ENCODE measurements at places on chromosomes 11 and 22.

DNA sequence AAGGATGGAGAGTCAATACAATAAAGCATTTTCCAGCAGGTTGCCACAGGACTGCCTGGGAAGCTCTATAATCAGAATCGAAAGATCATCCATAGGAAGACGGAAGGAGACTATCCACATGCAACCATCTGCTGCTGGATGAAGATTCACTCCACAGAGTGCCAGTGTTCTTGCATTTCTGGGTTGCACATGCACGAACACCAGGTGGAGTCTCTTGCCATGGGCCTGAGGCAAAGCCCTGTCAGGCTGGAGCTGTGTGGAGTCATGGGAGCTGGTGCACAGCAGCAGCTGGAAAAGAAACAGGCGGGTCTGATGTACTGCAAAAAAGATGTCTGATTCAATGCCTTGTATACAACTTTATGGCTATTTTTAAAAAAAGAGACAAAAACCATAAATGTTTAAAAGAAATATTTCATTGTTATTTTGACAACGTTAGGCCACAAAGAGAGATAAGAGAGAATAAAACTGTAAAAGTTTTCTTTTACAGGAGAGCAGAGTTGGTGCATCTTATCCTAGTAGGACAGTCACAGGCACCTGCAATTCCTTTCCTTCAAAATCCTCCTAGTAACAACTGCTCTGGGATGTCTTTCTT lies 12.9 kb upstream of the FAT3 start:
- DNase-seq, result peak; percentile 76

DNA sequence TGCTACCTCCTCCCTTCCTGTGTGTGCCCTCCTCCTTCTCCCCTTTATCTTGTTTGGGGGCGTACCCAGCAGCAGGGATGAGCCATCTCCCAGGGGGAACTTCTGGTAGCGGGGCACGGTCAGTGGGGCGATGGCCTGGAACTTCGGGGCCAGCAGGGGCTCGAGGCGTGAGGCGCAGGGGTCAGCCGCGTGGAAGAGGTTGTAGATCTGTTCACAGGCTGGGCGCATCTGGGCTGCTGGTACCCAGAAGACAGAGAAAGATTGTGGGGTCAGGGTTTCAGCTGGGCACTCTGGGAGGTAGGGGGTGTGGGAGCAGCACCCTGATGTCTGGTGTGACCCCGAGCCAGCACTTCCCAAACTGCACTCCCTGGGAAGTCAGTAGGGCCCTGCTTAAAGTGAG lies 9.1 kb downstream of the PITPNM1 start:
- peak; percentile 4 for DNase-seq

- no peak for DNase-seq
Measured at GRCh38 chr11:78311702-78312371, 105.8 kb downstream of the GAB2 start.

- no peak for DNase-seq
Measured at GRCh38 chr22:50532824-50533796, 3.3 kb upstream of the TYMP start.

DNA sequence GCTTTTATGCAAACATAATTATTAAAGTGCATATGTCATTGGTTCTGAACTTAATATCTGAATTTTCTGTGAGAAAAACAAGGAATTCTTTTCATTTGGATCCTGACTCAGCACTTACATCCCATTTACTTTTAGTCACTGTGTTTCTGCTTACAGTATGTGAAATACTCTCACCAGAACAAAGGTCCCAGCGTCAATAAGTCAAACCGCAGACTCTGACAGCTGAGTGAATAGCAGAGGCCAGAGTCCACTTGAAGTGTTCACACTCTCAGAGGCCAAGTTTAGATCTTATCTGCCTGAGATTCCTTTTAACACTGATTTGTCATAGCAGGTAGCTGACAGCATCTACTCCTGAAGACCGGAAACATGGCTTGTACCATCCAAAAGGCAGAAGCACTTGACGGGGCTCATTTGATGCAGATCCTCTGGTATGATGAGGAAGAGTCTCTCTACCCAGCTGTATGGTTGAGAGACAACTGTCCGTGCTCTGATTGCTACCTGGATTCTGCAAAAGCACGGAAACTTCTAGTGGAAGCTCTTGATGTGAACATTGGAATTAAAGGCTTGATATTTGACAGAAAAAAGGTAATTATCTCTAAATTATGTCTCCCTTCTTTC lies 14.6 kb downstream of the BBOX1 start:
- DNase-seq, result no peak

DNA sequence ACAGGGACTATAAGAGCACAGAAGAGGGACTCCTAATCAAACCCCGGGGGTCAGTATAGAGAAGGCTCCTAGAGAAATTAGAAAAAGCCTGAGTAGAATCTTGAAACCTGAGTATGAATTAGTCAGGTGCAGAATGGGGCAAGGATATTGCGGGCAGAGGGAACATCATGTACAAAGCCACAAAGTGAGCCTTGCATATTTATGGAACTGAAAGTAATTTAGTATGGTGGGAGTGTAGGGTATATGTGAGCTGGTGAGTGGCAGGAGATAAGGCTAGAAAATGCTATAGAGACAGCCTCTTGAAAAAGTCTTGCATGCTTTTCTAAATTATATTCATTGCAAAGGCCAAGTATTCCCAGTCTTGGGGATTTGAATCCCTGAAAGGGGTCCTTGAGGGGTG lies 93.7 kb downstream of the STIM1 start:
- no peak for DNase-seq

DNA sequence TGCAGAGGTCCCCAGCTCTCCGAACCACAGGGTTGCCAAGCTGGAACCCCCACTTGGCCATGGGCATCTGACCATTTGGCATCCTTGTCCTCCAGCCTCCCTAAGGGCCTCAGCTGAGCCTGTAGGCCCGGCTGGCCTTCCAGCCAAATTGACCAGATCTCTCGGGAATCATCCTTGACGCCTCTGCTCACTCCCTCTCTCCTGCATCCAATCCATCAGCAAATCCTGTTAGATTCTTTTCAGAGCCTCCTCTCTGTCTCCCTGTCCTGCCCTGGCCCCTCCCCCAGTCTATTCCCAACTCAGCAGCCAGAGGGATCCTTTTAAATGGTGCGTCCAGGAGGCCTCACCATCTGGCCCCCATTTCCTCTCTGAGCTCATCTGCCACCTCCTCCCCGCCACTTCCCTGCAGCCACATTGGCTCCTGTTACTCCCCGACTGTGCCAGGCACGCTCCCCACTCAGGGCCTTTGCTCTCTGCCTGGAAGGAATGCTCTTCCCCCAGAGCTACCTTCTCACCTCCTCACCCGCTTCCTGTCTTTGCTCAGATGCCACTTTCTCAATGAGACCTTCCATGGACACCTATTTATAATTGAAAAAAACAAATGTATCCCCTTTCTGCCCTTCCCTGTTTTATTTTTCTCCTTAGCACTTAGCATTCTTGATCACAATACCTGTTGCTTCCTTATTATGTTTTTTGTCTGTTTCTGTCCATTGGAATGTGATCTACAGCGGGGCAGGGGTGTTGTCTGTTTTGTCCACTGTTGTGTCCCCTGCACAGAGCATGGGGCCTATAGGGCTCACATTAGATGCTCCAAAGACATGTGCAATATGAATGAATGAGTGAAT lies 78.1 kb downstream of the NFAM1 start:
- peak; percentile 98 for DNase-seq

- DNase-seq, result no peak
Measured at GRCh38 chr11:120835601-120836228, 188.2 kb upstream of the TBCEL start.

DNA sequence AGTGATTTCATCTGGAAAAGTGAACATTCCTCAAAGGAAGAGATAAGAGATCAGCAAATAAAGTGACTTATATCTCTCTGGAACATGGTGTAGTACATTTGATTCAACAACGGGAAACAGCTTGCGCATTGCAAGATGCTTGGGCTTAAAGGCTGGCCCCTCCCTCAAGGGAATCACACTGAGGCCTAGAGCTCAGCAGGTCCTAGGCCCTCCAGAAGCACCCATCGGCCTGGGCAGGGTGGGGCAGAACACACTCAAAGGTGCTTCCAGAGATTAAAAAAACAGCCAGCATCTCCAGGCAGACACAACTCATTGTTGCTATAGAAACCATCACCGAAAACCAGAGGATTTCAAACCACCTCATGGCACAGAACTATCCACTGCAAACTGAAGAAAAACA lies 69.0 kb upstream of the ARFGAP3 start:
- no peak for DNase-seq

GRCh38 chr11:88357323-88358039 lies 19.9 kb upstream of the CTSC start:
- no peak for DNase-seq

- DNase-seq, result no peak
Measured at GRCh38 chr11:14566331-14567063, 46.3 kb upstream of the PSMA1 start.

- DNase-seq, result no peak
Measured at GRCh38 chr11:134069426-134070341, 812 bp downstream of the JAM3 start.

DNA sequence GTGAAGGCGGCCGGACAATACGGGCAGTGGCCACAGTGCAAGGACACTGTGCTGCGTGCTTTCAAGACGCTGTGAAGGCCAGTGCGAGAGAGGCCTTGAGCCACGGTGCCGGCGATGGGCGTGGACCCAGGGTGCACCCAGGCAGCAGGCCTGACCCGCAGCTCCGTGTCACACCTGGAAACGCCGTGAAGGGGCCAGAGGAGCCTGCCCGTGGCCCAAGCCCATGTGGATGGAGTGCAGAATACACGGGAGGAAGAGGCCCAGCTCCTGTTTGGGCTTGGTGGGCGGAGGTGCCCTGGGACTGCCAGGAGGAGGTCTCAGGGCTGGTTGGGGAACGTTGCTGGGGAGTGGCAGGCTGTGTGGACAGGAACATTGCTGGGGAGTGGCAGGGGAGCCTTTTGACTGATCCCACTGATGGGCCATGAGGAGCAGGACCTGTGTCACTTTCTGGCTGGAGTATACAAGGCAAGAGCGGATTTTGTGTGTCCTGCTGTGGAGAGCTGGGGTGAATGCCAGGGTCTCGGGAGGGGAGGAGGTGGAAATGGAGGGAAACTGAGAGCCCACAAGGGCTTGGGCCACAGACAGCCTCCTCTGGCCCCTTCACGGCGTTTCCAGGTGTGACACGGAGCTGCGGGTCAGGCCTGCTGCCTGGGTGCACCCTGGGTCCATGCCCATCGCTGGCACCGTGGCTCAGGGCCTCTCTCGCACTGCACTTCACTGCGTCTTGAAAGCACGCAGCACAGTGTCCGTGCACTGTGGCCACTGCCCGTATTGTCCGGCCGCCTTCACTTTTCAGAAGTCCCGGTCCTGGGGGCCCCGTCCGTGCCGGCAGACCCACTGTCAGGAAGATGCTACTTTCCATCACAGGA lies 925.4 kb downstream of the BRD1 start:
- DNase-seq, result no peak

DNA sequence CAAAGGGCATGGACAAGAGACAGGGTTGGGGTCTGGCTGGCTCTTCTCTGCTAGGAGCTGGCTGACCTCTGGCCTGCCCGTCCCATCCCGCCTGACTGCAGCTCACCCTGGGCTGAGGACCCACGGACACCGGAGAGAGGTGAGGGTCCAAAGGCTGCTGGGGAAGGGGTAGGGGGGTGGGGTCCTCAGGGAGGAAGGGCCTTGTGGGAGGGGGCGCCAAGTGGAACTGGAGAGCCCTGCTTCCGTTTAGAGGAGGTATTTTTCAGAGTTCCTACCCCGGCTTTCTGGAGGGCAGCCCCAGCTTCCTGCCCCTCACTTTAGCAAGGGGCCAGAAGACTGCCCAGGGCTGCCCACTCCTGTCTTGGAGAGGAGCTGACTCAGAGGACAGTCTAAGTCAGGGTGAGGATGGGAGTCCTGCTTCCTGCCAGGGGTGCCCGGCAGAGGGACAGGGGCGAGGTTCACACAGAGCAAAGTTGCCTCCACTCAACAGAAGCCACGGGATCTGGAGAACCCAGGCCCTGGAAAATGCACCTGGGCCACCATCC lies 7.1 kb downstream of the LARGE2 start:
- no peak for DNase-seq

- DNase-seq, result peak; percentile 68
Measured at GRCh38 chr11:6419009-6419631, at the start of gene APBB1. TSS of gene APBB1 (minus strand) at chr11:6419094. CDS start at chr11:6411347, 7,747 bp downstream.

GRCh38 chr11:44286268-44286880 lies 23.6 kb downstream of the ALX4 start:
- DNase-seq, result peak; percentile 60

DNA sequence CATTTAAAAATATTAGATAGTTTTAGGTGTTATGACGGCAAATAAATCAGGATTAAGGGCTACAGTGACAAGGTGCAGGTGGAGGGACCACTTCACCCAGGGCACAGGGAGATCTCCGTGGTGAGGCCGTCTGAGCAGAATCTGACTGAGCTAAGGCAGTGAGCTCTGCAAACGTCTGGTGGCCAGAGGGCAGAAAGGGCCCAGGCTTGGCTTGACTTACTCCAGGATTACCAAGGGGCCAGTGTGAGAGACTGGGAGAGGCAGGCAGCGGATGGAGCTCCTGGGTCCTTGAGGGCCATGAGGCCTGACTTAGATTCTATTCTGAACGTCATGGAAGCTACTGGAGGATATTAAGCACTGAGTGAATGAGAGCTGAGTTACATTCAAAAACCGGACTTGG lies 125.9 kb upstream of the B3GAT1 start:
- peak; percentile 34 for DNase-seq

- DNase-seq, result peak; percentile 85
Measured at GRCh38 chr22:37681556-37682049, 4.5 kb upstream of the NOL12 start.

GRCh38 chr11:7575841-7576725 lies 62.3 kb downstream of the PPFIBP2 start:
- DNase-seq, result no peak

- DNase-seq, result no peak
Measured at GRCh38 chr11:120056301-120057027, 81.4 kb downstream of the TRIM29 start.

DNA sequence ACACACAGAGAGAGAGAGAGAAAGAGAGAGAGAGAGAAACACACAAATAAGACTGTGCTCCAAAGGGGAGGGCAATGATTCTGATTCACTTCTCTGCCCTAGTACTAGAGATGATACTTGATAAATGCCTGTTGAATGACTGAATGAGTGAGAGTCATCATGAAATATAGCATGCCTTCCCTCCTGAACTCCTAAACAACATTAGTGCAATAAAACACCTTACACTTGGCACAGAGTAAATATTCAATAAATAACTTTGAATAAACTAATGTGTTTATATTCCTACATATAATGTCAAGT lies 511.2 kb upstream of the RAG2 start:
- DNase-seq, result no peak

- no peak for DNase-seq
Measured at GRCh38 chr22:23207729-23208393, 27.6 kb downstream of the BCR start.

- DNase-seq, result peak; percentile 61
Measured at GRCh38 chr11:17719938-17720795, 796 bp downstream of the MYOD1 start.

- DNase-seq, result no peak
Measured at GRCh38 chr22:37290737-37291136, 8.4 kb downstream of the CYTH4 start.

DNA sequence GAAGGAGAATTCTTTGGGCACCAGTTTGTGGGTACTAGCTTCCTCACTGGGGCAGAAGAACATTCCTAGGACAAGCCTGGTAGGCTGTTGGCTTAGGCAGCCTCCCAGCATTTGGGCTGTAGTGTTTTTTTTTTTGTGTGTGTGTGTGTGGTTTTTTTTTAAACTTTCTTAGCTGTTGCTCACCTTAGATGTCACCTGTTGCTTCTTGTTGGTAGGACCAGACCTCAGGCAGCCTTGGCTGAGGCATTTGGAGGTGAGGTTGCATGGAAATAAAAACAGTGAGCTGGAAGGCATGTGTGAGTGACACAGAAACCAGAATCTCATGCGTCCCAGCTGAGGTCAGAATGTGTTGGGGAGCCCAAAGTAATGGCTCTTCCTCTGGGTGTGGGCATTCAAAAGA lies 21.3 kb downstream of the AMPD3 start:
- no peak for DNase-seq

- no peak for DNase-seq
Measured at GRCh38 chr11:101797335-101797734, 117.5 kb upstream of the CEP126 start.

Data from WERI-Rb-1 (cell line).